Effector CD4-positive, alpha-beta T cell (primary cell): ENCODE measurements at places on chromosomes 16 and 17.

DNA sequence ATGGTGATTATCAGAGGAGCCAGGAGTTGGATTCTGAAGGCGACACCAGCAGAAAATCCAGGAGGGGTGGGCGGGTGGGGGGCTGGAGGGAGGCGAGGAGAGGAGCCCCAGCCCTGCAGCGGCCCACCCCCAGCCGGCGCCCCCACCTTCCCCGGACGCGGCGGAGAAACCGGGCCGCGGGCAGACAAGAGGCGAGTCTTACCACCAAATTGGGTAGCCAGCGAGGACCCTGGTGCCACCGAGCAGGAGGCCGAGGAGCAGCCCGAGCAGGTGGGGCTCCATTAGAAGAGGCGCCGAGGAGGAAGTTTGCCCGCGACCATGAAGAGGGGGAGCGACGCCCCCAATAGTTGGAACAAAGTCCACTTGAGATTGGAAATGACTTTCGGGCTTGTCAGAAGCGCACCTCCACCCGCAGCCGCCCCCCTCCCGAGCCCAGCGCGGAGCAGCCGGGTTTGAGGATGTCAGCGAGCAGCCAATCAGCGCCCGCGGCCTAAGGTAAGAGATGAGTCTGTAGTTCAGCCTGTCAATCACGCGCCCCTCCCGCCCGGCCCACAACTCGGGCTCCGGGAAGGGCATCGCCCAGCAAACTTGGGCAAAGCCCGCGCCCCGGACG is at the start of gene WNT3:
WNT3 (minus strand) TSS at position 377 of the 613 bp plus-strand sequence; CDS start at position 282, 95 bp downstream.
- no peak for DNase-seq

DNA sequence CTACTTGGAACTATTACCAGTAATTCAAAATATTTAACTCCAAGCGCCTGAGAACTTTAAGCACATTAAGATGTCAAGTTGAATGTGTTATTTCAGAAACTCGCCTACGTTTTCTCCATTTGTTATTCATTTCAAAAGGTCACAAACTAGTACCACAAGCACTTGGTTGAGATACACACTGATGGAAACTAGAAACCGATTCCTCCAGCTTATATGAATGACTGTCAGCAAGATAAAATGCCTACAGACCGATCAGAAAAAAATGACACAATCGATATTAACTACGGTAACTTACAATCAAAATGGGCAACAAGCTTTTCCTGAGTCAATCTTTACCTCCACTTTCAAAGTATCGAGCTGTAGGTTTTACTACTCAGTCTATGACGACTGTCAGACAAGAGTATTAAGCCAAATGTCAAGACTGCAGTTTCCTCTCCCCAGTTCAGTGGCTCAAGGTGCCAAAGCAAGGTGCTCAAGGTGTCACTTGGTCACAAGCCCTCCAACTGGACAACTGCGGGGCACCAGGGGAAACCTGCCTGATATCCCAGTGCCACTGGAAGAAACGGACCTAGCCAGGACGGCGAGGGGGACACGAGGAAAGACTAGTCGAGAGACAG is 678 bp downstream of the SRP68 start:
- DNase-seq, result no peak

- no peak for DNase-seq
These were observed 503 bp downstream of the DHX58 start for GRCh38 chr17:42111871-42112551.

- DNase-seq, result no peak
These were observed 9.7 kb upstream of the ARL2BP start for GRCh38 chr16:57235128-57236021.

DNA sequence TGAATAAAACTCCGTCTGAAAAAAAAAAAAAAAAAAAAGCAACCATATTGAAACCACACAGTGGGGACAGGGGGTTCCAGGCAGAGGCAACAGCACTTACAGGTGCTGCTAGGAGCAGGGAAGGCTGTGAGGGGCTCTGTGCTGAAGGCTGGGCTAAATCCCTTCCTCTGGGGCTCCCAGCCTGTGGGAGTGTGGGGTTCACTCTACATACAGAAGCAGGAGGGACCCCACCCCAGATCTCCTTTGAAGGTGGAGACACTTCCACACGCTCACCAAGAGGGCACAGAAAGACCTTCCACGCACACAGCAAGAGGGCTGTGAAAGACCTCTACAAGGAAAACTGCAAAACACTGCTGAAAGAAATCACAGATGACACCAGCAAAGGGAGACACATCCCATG is 53.9 kb downstream of the USP22 start:
- DNase-seq, result no peak

DNA sequence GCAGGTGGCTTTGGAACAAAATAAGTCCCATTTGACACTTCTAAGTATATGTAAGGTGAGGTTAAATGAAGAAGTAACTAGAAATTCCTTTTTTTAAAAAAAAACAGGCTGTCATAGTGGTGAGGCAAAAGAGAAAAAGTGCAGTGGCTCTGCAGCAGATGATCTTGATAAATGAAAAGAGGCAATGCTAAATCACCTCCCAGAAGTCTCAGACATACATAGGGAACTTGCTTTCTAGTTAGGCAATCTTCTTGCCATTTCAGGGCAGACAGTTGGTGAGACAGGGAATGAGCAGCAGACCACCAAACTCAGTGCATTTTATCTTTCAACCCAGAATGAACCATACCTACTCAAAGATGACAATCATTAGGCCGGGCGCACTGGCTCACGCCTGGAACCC is 90.8 kb downstream of the MYO1D start:
- DNase-seq, result no peak

- no peak for DNase-seq
These were observed 57.9 kb downstream of the ADCY9 start for GRCh38 chr16:4058386-4058785.

- no peak for DNase-seq
These were observed 38.7 kb upstream of the GPRC5B start for GRCh38 chr16:19923396-19923795.

DNA sequence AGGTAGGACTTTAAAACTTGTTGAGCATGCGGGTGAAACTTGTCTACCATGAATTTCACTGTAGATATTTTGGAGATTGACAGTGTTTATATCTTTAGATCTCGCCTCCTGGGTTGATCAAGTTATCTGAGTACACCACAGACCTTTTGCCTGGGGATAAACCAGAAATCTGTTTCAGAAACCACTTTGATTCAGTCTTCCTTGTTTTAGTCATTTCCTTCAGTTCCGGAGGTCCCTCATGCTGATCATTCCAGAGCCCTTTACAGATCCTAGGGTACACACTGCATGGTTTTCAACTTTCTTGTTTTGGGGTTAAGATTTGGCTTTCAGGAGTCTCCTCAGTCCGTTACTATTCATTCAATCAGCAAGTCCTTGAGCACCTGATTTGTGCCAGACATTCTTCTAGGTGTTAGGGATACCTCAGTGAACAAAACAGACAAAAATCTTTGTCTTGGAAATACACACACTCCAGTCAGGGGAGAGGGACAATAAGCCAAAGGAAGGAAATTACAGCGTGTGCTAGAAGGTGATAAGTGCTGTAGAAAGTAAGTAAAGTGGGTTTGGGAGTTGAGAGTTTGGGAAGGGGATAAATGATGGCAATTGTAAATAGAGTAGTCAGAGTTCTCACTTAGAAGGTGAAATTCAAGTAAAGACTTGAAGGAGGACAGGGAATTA is 12.2 kb downstream of the NOD2 start:
- DNase-seq, result no peak

DNA sequence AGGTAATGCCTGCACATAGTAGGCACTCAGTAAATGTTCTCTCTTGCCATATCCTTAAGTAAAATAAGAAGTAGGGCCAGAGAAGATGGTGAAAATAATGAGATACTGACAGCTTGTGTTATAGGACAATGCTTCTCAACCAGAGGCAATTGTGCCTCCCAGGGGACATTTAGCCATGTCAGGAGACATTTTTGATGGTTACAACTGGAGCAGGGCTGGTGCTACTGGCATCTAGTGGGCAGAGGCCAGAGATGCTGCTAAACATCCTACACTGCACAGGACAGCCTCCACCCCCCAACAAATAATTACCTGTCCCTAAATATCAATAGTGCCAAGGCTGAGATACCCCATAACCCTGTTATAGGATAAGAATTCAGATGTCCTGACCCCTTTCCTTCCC is 1.7 kb downstream of the RAD51D start:
- no peak for DNase-seq

DNA sequence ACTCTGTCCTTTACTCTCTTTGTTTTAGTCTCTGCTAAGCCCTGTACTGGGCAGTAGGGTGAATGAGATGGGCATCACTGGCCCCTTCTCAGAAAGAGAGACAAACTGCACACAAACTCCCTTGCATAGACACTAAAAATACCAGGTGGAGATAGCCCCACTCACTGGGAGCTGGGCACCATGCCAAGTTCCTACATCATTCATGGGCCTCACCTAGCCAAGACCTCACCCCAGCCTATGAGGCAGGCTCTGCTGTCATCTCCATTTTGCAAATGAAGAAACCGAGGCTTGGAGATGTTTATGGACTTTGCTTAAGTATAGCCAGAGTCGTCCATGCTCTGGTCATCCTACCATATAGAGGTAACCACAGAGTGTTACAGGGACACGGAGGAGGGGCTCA is 499.8 kb upstream of the CDH11 start:
- no peak for DNase-seq

- no peak for DNase-seq
These were observed 133.4 kb downstream of the MAP2K6 start for GRCh38 chr17:69547947-69548346.

DNA sequence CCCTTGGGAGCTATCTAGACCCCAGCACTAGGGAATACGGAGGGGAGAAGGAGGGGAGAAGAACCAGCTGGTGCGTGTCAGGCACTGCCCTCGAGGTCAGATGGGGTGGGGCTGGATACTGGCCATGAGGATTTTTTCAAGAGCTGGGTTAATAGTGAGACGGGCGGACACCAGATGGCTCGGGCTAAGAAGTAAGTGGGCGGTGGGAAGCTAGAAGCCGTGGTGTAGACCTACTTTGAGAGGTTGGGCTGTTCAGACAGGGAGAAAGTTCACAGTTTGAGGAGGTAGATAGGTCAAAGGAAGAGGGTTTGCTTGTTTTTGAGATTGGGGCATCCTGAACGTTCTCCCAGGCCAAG is 303.8 kb downstream of the SEC14L1 start:
- no peak for DNase-seq

DNA sequence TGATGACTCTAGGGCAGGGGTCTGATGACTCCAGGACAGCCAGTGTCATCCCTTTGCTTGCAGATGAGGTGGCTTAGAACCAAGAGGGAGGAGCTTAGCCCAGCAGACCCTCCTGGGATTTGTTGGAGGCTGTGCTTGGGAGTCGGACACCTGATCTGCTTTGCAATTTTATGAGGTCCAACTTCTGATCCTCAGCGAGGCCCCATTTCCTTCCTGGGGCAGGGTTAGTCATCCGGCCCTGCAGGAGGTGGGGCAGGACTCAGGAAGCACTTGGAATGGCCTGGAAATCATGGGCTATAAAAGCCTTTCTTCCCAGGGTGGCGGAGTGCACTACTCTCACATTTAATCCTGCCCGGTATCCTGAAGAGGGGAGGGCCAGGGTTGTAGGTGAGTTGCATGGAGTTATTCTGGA is 168.5 kb downstream of the MSI2 start:
- no peak for DNase-seq

DNA sequence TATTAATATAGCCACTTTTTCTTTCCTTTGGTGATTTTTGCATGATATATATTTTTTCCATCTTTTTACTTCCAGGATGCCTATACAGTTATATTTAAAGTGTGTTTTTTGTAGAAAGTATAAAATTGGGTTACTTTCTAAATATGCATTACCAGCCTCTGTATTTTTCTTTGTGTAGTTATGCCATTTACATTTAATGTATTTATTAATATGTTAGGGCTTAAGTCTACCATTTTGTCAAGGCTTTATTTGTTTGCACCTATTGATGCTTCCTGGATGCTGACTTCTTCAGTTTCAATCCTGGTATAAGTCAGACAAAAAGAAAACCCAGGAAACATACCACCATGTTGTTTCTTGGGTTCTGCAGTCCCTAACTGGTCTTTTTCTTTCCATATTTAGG is 911.1 kb upstream of the GOT2 start:
- DNase-seq, result no peak

GRCh38 chr16:27618606-27619327 is 68.8 kb downstream of the KATNIP start:
- no peak for DNase-seq

DNA sequence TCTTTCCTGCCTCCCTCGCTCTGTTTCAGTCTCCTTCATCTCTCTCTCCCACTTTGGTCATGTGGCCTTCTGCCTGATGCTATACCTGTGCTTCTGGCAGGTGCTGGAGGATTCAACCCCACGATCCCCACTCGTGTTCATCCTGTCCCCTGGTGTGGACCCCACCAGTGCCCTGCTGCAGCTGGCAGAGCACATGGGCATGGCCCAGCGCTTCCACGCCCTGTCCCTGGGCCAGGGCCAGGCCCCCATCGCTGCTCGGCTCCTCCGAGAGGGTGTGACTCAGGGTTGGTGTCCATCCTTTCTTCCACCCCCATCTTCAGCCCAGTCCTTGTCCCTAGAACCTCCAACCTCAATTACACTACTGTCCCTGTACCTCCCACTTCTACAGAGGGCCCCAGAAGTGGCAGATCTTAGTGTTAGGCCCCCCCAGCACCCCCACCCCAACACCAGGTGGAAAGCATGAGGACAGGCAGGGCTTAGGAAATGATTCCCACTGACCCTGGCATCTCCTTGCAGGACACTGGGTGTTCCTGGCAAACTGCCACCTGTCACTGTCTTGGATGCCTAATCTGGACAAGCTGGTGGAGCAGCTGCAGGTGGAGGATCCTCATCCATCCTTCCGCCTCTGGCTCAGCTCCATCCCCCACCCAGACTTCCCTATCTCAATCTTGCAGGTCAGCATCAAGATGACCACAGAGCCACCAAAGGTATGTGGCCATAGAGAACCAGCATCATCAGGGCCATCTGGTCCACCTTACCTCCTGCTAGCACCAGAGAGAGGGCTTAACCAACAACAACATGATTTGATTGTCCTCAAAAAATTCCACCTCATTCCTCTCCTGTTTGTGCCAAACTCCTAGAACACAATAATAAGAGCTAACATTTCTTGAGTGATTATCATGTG is 9.7 kb upstream of the KDM6B start:
- no peak for DNase-seq

- DNase-seq, result no peak
These were observed 10.8 kb upstream of the APOH start for GRCh38 chr17:66240013-66240412.

- no peak for DNase-seq
These were observed 819.2 kb upstream of the EEF2KMT start for GRCh38 chr16:5916711-5917191.

- DNase-seq, result no peak
These were observed 6.5 kb upstream of the ORAI3 start for GRCh38 chr16:30942426-30942806.

- peak; percentile 63 for DNase-seq
These were observed 7.9 kb upstream of the LLGL1 start for GRCh38 chr17:18217412-18218015.

- DNase-seq, result no peak
These were observed 74.1 kb downstream of the CCDC182 start for GRCh38 chr17:57670769-57671569.

DNA sequence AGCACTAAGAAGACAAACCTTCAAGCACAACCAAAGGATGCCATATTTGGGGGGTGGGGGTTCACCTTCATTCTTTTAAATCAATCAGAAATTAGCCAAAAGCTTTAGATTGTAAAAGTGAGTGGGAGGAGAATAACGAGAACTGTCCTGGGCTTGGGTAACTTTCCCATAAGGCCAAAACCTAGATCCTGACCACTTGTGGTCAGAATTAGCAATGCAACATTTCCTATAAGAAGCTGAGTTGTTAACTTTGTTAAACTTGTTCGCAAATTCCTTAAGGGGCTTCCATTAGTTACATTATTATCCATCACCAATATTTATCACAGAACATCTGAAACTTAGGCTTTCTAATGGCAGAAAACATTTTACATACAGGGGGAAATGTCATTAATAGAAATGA is 25.1 kb downstream of the STAT5B start:
- no peak for DNase-seq
